ENCODE measurements at places on chromosomes 4 and X.

GRCh38 chrX:17560385-17560784, 176.9 kb upstream of the SCML1 start:
- no peak for DNase-seq

GRCh38 chrX:108090491-108091263, 665 bp downstream of the PSMD10 start:
- DNase-seq = no peak

- DNase-seq = no peak
Observed at GRCh38 chrX:38717871-38718270, 83.4 kb upstream of the MID1IP1 start.

- no peak for DNase-seq
Observed at GRCh38 chr4:26252349-26253025, 68.3 kb upstream of the RBPJ start.

DNA sequence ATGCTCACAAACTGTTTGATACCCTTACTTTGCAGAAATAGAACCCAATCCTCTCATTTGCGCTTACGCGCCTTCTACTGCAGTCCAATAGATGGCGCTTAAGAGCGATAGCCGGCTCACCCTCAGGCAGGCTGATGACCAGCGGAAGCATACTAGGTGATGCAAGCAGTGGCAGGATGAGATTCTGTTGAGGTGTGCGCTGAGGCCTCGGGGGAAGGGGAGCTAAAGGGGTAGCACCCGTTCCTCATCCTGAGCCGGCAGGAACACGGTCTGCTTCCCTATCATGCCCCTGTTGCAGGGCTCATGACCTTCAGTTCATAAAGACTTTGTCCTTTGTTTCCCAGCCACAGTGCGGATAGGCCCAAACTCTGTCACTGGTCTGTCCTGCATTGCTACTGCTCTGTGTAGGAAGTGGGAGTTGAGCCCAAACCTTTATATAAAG, 628.9 kb downstream of the TLL1 start:
- no peak for DNase-seq

GRCh38 chr4:110418641-110419040, 57.3 kb upstream of the ENPEP start:
- DNase-seq = no peak

GRCh38 chrX:38664285-38664684, 102.9 kb downstream of the TSPAN7 start:
- peak; percentile 16 for DNase-seq

DNA sequence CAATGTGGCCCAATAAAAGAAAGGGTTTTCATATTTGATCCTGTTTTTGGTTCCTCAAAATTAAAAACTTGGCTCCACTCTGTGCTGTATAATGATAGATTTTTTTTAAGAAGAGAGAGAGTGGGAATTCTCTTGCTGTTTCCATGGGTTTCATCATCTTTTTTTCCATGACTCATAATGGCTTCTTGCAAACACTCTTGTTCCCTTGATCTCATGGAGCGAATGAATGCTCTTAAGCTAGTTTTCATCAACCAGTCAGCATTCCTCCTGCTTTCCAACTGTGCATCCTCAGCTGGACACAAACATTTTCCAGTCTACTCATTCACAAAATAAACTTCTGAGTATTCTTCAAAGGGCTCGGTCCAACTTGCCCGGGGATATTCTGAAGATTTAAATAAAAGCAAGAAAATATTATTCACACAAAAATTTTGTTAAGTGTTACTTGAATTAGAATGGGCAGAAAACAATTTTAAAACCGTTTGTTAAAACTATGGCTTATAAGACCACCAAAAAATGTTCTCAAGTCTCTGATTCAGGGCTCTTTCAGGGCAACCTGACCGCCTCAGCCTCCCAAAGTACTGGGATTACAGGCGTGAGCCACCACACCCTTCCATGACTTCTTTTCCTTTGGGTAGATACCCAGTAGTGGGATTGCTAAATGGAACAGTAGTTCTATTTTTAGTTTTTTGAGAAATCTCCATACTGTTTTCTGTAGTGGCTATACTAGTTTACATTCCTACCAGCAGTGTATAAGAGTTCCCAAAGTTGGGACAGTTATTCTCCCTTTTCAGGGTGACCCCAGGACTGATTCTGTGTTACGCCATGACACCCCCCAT, 64.7 kb downstream of the TMEM156 start:
- DNase-seq = no peak

GRCh38 chrX:16239211-16239610, 71.9 kb downstream of the MAGEB17 start:
- no peak for DNase-seq

- DNase-seq = no peak
Observed at GRCh38 chr4:948936-949300, 16.7 kb downstream of the TMEM175 start.

DNA sequence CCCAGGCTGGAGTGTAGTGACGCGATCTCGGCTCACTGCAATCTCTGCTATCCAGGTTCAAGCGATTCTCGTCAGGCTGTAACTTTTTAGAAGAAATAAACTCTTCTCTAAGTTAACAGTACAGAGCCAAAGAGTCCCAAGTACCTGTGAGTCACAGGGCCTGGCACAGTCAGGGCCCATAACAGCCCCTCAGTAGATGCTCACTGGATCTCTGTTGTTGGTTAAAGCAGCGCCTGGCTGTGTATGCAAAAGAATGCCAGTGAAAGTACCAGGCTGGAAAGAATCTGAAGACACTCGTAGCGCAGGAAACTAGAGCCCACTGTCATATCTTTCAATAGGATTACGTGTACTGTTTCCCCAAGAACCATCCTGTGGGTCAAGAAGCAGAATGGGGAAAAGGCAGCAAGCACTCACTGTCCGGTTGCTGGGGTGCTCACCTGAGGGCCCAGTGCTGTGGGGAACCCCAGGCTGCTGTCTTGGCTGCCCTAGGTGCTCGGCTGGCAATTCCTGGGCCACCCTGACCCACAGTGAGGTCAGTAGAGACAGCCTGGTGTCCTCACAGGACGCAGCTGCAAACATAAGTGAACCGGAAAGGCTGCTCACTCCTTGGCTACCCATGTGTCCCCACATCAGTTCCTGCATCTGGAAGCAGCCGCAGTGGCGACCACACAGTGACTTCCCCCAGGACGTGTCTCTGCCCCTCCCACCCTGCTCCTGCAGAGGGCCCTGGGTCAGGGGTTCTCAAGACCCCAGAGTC, 3.1 kb upstream of the SLBP start:
- no peak for DNase-seq

DNA sequence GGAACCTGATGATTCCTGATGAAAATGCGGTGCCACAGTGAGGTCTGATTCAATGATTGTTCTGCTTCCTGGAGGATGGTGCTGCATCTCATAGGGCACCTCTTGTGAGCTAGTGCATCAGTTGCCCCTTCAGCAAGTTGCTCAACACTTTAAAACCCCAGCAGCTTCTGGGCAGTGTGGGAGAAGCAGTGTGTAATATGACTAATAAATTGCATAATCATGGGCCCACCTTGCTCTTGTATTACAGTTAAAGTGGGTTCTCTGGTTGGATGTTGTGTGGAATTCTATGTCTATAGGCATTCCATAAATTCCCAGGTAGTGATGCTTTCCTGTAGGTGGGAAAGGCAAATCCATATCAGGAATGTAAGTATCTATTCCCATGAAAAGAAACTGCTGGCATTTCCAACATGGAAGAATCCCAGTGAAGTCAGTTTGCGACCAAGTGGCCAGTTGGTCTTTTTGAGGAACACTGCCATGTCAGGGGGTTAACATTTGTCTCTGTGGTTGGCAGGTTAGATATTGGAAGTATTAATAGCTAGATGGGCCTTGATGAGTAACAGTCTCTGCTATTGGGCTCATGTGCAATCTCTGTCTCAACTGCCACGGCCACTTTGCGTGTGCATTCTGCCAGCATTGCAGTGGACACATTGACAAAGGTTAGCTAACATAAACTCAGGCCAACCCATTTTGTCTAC, 121.1 kb upstream of the OTUD4 start:
- no peak for DNase-seq

DNA sequence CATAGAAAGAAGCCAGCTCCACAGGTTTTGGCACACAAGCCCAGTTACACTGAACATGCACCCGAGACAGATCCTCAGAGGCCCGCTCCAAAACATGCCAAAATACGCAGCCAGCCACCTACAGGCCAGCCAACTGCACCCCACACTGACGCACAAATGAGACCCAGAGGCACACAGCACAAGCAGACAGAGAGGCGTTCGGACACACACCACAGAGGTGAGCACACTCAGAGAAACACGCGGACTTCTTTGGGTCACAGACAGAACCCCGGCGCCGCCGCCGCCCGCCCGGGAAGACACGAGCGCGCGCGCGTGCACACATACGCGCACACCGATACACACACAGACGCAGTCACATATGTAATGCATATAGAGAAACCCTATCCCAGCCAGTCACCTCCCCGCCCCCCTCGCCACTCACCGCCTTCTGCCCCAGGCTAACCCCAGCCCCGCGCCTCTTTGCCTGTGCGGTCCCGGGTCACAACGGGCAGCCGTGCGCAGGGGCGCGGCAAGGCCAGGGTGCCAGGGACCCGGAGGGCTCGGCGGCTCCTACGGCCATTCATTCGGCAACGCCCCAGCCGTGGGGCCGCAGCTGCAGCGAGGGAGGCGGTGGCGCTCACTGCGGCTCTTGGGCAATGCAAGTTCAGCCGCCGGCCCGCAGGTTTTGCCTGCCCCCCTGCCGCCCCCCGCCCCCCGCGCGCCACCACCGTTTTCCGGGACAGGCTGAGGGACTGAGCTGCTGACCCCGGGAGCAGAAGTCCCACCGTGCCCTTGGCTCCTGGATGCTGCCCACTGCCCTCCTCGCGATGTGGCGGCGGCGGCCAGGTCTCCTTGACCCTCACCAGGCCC, 553 bp downstream of the SEPTIN6 start:
- peak; percentile 9 for DNase-seq

DNA sequence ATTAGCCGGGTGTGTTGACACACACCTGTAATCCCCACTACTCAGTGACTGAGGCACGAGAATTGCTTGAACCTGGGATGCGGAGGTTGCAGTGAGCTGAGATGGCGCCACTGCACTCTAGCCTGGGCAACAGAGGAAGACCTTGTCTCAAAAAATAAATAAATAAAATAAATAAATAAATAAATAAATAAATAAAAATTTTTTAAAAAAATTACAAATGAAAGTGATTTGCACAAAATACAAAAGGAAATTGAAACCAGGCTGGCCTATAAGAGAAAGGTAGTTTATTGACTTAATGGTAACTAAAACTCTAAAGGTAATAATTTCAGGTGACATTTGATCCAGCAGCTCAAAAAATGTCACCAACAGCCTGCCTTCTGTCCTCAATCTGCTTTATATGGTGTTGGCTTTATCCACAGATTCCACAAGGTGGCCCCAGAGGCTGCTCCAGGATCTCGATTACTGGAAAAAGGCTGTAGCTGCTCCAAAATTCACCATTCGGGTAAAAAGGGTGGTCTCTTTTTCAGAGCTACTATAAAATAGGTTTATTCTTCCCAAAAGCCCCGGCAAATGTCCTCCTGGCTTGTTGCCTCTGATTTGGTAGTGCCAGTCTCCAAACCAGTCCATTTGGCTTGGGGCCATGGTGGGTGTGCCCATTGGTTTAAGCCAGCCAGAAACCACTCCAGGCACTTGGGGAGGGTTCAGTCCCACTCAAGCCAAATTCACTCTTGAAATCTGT, 61.4 kb upstream of the TRIM2 start:
- peak; percentile 65 for DNase-seq

GRCh38 chrX:40880712-40881111, 145.4 kb upstream of the MED14 start:
- DNase-seq = no peak

- no peak for DNase-seq
Observed at GRCh38 chr4:157204634-157205244, 15.8 kb upstream of the GRIA2 start.

DNA sequence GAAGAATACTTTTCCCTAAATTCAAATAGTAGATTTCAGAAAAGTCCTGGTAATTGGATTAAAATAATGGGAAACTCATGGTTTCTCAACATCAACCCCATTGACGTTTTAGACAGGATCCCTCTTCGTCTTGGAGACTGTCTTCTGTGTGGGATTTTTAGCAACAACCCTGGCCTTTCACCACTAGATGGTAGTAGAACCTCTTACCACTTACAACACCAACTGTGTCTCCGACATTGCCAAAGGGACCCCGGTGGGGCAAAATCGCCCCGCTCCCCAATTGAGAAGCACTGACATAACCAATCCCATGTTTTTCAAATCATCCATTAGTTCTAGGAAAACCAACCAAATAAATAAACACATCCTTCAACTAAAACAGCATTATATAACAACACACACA, 16.9 kb upstream of the ANOS1 start:
- DNase-seq = no peak

DNA sequence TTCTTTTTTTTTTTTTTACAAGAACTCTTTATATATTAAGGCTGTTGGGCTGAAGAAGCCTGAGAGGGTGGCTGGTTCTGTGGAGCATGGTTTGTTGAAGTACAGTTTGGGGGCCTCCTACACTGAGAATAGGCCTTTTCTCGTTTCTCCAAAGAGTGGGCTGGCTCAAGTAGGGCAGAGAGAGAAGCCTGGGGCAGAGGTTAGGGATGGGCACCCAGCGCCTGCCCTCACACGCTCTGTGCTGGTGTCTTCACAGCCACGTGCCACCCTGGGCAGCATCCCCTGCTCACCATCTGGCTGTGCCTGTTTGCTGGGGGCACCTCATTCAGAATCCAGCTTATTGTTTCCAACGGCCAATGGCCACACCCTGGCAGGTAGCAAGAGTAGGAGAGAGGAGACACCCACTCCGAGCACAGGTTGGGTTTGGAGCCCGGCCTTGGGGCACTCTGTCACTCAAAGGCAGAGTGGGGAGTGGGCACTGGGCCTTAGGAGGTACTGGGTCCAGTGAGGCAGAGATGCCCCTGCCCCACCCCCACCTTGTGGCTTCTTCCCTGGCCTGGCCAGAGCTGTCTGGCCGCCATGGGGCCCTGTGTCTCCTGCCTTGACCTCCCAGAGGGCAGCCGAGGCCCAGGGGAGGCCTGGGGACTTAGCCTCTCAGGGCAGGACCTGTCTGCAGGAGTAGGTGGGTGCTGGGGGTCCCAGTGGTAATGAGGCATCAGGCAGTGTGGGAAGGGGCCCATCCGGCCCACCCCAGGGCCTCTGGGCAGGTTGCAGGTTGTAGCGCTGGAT, 2.9 kb downstream of the MSANTD1 start:
- DNase-seq = no peak

DNA sequence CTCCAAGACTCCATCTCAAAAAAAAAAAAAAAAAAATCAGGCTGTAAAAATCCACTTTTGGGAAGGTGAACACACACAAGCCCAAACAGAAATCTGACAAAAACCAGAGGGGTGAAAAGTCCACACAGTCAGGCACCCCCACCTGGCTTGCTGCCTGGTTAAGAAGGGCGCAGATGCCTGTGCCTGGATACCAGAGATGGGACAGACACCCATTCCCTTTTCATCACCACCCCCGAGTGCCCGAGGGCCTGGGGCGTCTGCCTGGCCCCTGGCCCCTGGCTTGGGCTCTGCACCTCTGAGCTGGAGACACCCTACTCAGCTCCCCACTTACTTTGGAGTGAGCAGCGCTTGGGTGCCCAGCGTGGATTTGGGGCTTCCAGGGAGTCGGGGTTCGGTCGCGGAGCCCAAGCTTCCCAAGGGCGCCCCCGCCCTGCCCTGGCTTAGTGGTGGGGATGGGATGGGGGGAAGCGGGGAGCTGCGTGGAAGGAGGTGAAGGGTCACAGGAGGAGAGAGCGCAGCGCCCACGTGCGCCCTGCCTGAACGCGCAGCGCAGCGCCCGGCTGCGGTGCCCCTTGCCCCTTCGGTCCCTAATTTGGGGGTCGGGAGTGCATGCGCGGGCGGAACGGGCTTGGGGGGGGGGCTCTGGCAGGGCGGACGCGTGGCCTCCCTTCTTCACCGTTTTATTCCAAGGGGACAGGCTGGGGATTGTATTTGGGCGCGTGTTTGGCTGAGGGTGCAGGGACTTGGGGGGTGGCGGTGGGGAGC, 11.3 kb downstream of the SHOX start:
- DNase-seq = no peak

GRCh38 chrX:151735219-151735618, 673 bp downstream of the CNGA2 start:
- no peak for DNase-seq

Measured in NCI-H2171 (cell line).